ENCODE measurements at places on chromosomes 12 and 14.

- DNase-seq: no peak
Measured at GRCh38 chr12:121167232-121167820, 34.6 kb downstream of the P2RX7 start.

DNA sequence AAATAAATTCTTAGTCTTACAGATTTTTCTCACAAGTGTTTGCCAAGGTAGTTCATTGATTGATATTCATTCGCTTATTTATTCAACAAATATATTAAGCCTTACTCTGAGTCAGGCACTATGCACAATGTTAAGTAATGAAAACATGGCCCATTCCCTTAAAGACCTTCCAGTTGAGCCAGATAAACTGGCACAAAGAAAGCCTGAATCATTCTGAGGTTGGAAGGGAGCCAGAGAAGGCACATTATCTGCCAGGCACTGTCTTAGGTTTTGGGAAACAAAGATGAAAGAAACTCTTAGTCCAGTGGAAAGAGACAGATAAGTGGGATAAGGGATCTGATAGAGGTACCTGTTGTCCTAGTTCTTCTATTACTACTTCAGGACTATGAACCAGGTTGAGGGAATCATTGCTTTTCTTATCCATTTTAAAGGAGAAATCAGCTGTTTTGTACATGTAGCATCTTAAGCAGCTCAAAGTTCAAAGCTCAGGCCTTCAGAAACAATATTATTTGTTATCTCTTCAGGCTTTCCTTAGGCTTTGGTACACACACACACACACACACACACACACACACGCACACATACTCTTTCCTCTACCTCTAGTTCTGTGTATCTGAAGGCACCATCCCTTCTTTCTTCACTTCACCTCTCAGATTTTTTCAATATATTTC, 27.0 kb downstream of the PDE6H start:
- no peak for DNase-seq

GRCh38 chr14:76957224-76957891, 71.2 kb downstream of the IRF2BPL start:
- no peak for DNase-seq

GRCh38 chr12:47107926-47108325, 28.2 kb upstream of the AMIGO2 start:
- no peak for DNase-seq

DNA sequence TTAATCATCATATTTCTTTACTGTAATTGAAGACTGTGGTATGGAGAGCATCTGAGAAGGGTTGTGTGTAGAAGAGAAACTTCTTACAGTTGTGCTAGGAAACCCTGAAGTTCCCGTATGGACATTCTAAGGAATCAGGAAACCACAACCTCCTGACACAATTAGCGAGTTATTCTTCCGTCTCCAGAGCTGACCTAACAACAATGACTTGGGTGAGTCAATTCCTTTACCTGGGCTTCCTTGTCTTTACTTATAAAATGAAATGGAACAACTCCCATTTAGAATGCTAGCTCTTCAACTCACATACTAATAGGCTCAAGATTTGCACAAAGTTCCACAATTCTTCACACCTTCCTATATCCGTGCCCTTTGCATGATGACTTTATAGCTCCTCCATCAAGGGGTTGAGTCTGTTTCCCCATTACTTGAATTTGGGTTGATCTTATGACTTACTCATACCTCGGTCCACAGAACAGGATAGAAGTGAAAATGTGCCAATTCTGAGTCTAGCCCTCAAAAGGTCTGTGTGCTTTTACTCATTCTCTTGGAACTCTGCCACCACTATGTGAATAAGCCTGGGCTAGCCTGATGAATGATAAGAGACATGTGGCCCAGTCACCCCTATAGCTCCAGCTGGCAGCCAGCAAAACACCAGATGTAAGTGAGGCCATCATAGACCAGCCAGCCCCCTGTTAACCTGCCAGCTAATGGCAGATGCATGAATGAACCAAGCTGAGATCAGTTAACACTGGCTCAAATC, 459.4 kb downstream of the ETNK1 start:
- DNase-seq: no peak

DNA sequence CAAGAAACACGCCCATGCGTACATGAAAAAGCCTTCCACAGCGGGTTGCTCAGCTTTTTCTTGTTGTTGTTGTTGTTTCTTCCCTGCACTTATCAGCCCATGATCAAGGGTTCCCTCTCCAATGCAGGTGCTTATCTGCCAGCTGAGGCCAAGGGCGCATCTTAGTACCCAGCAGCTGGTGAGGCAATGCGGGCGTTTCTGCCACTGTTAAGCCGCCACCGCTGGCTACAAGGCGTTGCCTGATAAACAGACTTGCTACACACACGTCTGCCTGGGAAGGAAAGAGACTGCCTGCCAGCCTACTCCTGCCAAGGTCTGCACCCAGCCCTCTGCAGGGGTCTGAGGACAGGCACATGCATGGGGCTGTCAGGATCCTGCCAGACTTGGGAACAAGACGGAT, 345.9 kb downstream of the BCL11B start:
- DNase-seq: no peak

- no peak for DNase-seq
Measured at GRCh38 chr14:36313898-36314297, 6.5 kb downstream of the MBIP start.

- DNase-seq: no peak
Measured at GRCh38 chr14:100476012-100476822, 111.0 kb downstream of the BEGAIN start.

- DNase-seq: no peak
Measured at GRCh38 chr12:7134396-7135166, 4.4 kb downstream of the CLSTN3 start.

DNA sequence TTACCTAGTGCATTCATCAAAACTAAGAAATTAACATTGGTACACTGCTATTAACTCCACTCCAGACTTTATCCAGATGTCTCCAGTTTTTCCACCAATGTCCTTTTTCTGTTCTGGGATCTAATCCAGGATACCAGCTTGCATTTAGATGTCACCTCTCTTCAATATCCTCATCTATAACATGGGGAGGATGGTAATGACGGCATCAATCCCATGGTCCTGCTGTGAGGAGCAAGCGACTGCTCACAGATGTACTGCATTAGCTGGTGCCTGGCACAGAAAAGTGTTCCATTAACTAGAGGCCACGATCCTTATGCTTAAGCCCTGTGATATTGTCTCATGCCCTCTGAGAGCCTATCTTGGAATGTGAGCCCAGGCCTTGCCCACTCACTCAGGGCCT, 53.8 kb downstream of the CALM1 start:
- DNase-seq: no peak

GRCh38 chr14:104567141-104567956, 12.2 kb upstream of the C14orf180 start:
- no peak for DNase-seq

DNA sequence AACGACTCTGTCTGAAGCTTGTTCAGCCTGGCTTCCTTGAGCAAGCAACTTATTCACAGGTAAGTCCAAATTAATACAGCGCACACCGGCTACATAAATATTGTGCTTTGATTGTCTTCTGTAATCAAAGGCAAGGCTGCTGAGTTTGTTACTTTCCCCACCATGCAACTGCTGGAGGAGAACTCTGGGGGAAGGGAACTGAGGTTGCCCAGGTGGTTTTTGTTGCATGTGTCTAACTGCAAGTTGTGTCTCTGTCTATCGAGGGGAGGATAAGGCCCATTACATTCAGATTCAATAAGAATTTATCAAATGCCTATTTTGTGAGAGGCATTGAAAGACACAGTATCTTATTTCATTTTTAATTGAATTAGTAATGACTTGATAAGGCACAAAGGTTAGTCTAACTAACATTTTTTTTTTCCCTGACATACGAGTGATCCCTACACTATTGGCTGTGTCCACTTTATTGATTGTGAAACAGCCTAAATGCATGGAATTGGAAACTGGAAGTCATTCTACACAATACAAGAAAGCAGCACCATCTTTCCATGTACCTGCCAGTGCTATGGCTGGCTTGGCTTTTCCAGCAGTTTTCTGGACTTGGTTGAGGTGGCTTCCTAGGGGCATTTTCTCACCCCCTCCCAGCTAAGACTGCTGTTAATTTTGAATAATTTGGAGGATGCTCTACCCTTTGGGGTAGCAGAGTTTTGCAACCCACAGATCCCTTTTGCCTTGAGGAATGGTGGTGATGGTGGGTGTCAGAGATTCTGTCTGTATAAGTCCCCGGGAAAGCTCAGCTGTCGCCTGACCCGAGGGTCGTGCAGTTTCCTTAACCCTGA, 951 bp upstream of the CHST11 start:
- no peak for DNase-seq

GRCh38 chr14:66623838-66624237, 115.9 kb downstream of the GPHN start:
- DNase-seq: no peak

DNA sequence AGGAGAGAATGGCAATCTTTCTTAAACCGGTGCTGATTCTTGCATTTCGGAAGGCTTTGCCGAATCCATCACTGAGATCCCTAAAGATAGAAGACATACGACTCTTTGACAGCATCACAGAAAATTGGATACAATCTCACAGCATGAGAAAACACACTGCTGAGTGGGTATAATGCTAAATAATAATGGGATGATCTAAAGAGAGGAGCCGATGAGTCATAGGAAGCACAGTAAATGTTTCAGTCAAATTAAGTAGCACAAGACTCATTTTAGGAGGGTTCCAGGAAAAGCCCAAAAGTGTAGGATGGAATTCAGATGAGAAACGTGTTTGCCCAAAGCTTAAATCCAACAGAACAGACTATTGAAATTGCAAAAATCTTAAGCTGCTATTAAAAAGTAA, 81.7 kb downstream of the CPNE8 start:
- no peak for DNase-seq

DNA sequence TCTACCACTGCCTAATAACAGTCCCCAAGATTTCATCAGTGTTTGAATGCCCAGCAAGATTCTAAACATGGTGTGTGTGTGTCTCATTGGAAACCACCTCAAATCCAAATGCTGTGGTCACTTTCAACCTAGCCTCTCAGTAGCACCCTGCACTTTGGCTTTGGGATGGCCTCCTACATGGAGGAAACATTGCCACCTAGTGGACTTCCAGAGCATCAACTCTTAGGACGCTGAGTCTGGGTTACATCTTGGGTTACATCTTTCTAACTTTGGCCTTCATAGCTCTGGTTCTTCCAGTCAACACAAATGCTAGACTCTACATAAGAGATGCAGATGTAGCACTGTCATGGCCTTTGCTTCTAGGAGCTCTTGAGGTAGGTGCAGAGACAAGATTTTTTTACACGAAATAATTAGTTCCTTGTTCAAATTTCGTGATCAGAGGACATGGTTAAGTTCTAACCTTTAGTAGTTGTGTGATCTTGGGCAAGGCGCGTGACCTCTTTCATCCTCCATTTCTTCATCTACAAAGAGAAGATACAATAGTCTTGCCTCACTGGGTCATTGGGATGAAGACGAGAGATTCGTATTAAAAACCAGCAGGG, 113.5 kb upstream of the VASH1 start:
- DNase-seq: peak; percentile 69

DNA sequence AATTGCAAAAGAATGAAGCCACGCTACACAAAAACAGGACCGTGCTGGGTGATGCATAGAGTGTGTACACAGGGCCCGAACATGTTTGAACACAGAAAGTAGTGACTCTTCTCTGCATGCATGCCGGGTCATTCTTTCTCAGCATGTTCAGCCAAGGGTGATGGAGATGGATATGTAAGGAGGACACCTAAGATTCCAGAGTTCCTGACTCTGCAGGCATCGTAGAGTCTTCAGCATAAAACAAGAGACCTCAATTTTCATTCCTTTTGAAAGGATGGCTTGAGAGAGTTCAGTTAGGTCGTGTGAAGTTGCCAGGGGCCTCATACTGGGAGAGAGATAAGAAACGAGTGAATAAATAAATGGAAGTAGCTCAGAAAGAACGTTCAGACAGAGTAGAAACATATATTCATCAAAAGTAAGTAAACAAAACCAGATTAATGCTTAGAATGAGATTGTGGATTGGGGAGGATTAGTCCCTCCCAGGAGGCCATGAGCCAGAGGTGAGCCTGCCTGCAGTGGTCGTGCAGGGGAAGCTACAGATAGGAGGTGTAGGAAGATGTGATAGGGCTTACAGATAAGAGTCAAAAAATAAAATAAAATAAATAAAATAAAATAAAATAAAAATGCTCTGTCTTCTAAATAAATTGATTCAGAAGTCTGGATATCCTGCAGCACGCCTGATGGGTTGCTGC, 27.6 kb upstream of the SEL1L start:
- no peak for DNase-seq

- DNase-seq: no peak
Measured at GRCh38 chr14:99261912-99262787, 9.8 kb downstream of the BCL11B start.

GRCh38 chr12:105992849-105993740, 145.7 kb downstream of the NUAK1 start:
- DNase-seq: no peak

DNA sequence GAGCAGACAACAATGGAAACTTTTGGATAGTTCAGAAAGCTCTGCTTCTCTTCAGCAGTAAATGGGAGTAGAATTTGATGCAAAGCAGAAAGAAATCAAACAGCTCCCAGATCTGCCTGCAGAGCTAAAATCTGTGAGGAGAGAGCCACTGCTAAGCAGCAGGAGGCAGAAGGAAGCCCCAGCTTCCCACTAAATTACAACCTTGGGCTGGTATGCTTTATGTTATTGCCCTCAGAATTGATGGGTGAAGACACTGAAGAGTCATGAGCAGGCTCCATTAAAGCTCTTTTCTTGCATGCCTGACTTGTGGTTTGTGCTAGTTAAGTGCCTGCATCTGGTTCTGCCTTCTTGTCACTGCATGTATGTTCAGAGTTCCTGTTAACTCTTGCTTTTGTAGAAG, 8.4 kb downstream of the ZC2HC1C start:
- DNase-seq: no peak

GRCh38 chr12:115232455-115233156, 548.6 kb upstream of the TBX3 start:
- no peak for DNase-seq

- no peak for DNase-seq
Measured at GRCh38 chr12:57781244-57781643, 1.3 kb upstream of the TSFM start.

- DNase-seq: no peak
Measured at GRCh38 chr14:99009871-99010270, 262.1 kb downstream of the BCL11B start.

DNA sequence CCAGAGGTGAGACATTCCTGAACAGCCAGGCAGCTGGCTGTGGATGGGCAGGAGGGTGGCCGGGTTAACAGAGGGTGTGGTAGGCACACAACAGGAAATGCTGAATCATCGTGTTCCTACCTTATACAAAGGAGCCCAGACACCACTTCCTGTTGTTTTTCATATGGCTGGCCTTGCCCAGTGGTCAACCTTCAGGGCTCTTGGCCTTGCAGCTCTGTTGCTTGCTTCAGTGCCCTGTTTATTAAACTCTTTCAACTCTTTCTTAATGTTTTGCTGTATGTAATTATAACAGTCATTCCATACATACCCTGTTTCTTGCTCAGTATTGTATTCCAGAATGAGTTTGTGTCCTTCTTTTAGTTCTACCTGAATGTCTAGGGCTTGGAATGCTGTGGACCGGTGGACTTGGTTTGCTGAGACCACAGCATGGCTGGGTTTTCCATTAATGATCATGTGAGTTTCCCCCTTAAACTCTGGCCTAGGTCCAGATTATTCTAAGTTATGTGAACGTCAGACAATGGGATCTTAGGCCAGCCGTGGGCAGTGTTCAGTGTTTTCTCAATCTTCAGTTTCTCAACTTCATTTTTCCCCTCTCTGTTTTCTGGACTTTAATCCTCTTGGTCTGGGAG, 11.9 kb downstream of the CFAP54 start:
- peak; percentile 30 for DNase-seq

Data from GM10248 (cell line).